Cerebellar nuclear complex (tissue), 1 donor: ENCODE measurements at places on chromosomes 2 and 18.

DNA sequence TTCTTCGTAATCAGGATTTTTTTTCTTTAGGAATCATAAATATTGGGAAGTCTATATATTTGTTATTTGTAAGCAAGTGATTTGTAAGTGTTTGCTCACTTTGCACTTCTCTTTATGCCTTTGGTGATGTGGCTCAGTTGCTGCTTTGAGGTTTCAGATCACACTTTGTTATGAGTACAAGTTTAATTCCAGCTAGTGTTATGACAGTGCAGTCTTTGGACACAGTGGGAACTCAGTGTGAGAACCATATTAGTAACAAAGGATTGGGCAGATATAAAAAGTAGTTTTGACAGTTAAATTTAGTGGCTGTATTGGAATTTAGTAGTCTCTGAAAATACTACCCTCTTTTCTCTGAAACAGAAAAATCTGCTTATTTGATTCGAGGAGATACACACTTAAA lies 67.7 kb downstream of the ABI2 start:
- DNase-seq: no peak

DNA sequence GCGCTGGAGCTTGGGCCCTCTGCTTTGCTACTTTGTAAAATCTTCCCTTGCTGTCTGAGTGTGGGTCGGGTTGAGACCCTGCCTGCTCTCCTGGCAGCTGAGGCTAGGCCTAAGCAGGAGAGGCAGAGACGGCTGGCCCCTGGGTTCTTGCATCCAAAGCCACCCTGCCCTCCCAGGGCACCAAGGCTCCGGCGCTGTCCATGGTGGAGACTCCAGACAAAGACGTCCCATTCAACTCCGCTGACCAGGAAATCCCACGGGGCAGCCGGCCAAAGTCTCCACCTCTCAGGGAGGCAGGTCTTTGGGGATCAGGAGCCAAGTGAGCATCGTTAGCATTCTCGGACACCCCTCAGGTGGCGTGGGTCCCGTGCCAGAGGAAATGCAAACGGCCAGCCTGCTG lies 2.6 kb upstream of the PRLH start:
- DNase-seq: no peak

DNA sequence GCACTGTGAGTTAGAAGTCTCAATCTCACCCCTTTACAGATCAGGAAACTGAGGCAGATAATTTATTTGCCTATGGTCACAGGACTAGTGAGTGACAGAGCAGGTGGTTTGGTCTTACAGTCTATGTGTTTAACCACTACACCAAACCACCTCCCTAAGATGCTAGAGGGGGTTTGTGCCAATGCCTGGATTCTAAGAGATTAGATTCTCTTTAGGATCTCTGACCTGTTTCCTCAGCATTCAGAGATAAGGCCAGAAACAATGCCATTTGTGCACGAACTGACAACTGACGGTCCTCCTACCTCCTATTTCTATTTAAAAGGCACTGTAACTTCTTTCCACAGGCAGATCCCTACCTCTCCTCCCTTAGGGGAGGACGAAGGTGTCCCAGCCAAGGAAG lies 2.3 kb upstream of the SLC20A1 start:
- DNase-seq: no peak

DNA sequence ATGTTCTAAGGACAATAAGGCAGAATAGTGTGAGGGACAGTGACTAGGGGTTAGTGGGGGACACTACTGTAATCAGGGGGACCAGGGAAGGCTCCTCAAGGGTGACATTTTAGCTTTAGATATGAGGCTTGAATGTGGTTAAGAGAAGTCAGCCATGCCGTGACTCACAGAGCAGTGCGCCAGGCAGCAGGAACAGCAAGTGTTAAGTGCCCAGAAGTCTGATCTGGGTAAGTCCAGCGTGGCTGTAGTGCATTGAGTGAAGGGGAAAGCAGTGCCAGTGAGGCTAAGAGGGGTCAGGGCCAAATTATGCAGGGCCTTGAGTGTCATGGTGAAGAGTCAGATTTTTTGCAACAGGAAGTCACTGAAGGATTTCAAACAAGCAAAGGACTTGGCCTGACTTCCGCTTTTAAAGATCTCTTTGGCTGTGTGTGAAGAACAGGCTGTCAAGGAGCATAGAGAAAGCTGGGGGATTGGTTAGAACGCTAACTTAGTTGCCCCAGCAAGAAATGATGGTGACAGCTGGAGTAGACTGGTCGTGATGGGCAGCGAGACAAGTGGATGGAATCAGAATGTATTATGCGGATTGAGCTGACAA lies 151.5 kb downstream of the MSH2 start:
- DNase-seq: no peak

DNA sequence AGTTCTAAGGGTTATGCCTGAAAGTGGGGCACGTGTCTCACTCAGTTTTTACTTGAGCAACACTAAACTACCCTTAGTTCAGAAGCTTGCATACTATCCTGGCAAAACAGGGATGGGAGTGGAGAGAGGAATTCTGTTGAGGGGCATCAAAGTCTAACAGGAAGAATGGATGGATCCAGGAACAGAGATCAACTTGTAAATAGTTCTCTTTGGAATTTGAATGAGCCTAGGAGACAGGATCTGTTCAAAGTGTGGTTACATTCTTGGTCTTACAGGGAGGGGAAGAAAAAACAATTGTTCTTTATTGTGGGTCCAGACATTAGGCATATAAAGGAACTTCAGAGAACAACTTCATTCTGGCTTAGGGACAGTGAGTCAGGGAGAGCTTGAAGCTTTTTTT lies 560.2 kb downstream of the CNTNAP5 start:
- DNase-seq: no peak

GRCh38 chr18:75257605-75258004 lies 47.0 kb downstream of the TSHZ1 start:
- DNase-seq: no peak

GRCh38 chr2:169525434-169525833 lies 15.9 kb downstream of the KLHL41 start:
- no peak for DNase-seq

DNA sequence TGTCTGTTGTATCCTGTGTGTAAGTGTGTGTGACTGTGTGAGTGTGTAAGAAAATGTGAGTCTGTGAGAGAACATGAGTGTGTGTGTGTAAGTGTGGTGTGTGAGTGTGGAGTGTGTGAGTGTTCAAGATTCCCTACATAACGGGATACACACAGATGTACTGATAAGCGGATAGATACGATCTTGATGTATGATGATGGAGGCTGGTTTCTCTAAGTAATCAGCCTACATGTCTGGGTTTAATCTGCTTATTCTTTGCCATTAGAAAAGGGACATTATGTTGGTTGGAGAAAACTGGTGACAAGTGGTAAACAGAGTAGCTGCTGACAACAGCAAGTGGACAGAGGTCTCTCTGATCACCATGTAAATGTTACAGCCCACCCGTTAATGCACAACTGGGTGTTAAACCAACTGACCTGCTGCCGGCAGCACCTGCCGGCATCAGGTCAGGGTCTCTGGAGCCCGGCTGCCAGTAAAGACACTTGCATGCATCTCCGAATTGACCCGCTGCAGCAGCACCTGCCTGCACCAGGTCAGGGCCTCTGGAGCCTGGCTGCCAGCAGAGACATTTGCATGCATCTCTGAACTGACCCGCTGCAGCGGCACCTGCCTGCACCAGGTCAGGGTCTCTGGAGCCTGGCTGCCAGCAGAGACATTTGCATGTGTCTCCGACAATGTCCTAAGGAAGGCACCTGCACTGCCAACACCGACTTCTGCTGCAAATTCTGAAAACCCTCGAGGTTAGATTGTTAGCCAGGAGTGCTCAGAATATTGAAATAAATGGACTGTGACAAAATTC lies 87.5 kb downstream of the MBP start:
- no peak for DNase-seq

DNA sequence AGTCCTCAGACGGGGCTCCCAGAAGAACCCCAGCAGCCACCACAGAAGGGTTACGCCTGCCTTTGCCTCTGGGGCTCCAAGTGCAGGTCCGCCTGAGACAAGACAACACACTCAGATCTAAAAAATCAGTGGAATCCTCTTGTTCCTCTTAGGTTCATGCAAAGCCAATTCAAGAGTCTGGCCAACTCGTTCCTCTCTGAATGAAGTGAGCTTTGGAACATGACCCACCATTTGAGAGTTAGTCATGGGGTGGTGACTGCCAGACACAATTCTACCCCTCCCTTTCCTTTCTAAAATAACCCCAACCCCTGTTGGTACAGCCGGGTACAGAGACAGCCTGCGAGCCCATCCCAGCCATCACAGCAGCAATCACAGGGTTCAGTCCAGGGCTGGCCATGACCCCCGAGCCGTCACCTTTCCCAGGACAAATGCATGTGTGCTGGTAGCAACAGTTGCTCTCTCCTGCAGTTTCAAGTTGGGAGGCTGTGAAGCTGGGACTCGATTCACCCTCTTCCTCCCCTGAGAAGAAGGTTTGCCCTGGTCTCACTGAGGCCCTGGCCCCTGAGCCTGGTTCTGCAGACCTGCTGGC lies 183.1 kb upstream of the SH3BP4 start:
- no peak for DNase-seq

GRCh38 chr2:106537047-106537446 lies 49.9 kb downstream of the CD8B2 start:
- DNase-seq: no peak

- no peak for DNase-seq
These were observed 433 bp downstream of the ZFP36L2 start for GRCh38 chr2:43225788-43226557.
